Activated CD4-positive, alpha-beta T cell treated with anti-CD3 and anti-CD28 coated beads, Interleukin-10, Interleukin-2, amounts not matched to agents 100 ng/mL and 50 ng/mL, durations not matched to agents 16 hours and 8 hours (primary cell): ENCODE measurements at places on chromosomes 2 and 18.
A peak's percentile ranks its signal among the peaks of the same experiment; 100 is the strongest.

- DNase-seq: no peak
These were observed 96.3 kb downstream of the UBE2E3 start for GRCh38 chr2:181076658-181077057.

DNA sequence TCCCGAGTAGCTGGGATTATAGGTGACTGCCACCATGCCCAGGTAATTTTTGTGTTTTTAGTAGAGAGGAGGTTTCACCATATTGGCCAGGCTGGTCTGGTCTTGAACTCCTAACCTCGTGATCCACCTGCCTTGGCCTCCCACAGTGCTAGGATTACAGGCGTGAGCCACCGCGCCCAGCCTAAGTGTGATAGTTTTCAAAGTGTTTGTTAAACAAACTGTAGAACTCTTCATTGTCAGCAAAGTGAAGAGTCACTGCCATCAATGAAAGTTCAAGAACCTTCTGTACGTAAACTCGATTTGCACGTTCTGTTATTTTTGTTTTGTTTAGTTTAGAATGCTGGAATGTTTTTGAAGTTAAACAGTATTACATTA is 18.0 kb upstream of the SOS1 start:
- no peak for DNase-seq

- DNase-seq: no peak
These were observed at the start of gene RFTN2 for GRCh38 chr2:197675246-197675645. TSS of gene RFTN2 (minus strand) at chr2:197675587. CDS start at chr2:197675458, 129 bp downstream.

DNA sequence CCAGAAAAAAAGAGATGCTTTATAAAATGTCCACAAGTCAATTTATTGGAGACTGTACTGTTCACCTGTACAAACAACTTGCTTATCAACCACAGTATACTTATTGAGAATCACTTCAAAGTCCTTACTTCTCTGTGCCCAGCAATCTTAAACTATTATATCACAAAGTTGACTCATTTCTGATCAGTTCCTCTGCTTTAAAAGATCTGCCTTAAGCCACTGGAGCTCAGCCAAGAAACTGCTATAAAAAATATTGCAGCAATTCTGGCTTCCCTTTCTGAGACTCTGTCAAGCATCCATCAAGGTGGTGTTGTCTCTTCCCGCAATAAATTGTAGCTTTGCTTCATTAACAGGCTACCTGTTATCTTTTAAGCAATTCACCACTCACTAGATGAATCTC is 375.2 kb upstream of the SPHKAP start:
- DNase-seq: no peak

- DNase-seq: peak; percentile 57
These were observed 28.2 kb downstream of the CDKL4 start for GRCh38 chr2:39215545-39215944.

DNA sequence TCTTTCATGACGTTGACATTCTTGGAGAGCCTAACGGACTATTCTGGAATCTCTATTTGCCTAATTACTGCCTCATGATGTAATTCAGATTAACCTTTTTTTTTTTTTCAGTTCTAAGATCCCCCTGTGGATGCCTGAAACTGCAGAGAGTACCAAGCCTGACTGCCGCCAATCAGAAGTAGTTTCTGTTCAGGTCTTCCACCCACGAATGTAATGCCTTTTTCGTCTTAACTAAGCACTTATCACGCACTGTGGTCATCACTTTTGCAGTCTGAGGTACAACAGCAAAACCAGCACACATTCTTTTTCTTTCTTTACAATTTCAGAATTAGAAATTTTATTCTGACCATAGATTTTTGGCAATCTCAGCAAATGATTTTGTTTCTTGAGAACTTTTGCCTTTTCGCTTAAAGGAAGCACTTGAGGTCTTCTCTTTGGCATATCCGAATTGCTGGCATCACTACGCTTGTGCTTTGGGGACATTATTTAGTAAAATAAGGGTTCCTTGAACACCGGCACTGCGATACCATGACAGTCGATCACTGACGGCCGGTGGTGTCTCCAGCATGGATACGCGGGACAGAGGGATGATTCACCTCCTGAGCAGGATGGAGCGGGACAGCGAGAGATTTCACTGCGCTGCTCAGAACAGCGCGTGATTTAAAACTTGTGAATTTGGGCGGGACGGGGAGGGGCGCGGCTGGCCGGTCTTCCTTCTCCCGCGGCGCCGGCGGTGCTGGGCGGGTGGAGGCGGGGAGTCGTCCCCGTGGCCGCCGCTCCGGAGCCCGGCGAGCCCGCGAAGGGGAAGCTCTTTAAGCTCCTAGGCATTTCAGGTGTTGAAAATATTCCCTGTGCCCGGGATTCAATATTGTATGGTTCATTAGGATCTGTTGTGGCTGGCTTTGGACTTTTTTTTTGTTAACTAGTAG is 32.0 kb upstream of the GPR55 start:
- DNase-seq: peak; percentile 94

DNA sequence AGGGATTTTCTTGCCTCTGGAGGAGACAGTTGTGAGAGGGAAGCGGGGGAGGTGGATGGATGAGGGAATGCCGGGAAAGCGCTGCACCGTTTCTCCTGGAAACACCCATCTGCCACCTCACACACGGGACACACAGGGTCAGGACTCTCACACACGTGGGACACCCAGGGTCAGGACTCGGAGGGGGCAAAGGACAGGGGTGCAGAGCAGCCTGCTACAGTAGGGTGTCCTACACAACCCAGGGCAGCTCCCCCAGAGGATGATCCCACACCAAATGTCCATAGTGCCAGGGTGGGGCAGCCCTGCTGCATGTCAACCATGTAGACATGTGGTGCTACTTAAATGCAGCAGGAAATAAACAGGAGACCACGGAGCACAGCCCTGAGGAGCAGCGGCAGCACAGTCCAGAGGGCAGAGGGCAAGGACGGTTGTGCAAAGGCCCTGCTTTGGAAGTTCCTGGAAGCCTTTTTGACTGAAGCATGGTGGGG is 5.1 kb downstream of the RAMP1 start:
- DNase-seq: no peak

GRCh38 chr2:9805435-9806297 is 37.6 kb upstream of the TAF1B start:
- DNase-seq: no peak

GRCh38 chr18:49853011-49853410 is 39.7 kb upstream of the ACAA2 start:
- DNase-seq: no peak

DNA sequence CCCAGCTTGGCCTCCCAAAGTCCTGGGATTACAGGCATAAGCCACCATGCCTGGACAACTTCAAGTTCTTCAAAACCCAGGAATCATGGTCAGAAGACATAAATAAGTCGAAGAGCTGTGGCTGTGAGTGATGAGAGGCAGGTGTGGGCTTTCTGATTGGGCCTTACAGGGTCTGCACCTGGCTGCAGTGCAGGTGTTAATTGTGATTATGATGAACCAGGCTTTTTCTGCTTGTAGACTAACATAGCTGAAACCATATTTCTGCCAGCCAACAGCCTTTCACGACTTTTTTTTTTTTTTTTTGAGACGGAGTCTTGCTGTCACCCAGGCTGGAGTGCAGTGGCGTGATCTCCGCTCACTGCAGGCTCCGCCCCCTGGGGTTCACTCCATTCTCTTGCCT is 14.9 kb upstream of the DTNB start:
- DNase-seq: no peak

DNA sequence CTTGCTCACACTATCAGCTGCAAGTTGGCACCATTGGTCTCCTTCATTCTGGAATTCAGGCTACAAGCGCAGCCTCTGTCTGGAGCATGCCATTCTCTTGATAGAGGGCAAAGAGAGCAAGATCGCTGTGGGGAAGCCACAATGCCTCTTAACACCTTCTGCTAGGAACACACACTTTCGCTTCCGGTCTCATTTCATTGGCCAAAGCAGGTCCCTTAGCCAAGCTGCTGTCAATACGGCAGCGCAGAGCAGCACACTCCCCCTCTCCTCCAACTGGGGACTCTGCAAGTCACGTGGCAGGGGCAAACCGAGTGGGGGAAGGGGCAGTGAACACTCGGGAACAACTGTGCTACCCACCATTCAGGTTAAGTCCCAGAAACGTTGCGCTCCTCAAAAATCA is 98.1 kb downstream of the MMADHC start:
- DNase-seq: no peak

DNA sequence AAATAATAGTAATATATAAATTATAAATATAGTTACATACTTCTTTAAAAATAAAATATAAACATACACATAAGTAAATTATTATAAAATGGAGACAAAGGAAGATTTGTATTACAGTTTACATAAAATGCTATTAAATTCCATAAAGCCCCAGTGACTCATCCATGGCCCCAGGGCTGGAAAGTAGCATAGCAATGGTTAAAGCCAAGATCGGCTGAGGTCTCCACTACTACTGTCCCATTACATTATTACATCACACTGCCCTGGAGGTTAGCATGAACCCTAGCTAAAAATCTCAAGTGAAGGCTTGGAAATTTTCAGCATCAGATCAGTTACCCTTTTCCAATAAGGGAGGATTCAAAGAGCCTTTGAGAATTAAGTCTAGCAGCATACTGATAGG is 936.2 kb downstream of the DSC3 start:
- DNase-seq: no peak

DNA sequence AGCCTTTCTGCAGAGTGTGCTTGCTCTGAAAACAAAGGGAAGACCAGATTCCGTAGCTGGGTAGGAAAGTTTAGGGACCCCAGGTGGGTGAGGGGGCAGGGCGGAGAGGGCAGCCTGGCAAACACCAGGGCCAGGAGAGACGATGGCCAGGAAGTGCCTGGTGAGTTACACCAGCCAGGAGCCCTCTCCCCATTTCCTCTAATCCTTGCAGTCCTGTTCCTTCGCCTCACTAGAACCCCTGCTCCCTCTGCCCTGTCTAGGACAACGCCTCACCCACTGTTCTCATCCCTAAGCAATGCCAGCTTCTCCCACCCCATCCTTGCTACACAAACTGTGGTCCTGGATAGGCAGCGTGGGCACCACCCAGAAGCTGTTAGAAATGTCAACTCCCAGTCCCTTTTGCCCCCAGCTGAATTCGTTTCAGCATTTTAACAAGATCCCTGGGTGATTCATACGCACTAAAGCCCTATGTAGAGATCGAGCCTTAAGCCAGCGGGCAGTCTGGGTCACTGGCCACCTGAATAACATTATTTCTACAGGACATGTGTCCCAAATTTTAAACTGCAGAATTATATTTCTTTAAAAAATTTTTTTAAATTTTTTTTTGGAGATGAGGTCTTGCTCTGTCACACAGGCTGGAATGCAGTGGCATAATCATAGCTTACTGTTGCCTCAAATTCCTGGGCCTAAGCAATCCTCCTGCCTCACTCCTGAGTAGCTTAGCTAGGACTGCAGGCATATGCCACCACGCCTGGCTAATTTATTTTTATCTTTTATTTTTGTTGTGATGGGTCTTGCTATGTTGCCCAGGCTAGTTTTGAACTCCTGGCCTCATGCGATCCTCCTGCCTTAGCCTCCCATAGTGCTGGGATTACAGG is 10.9 kb downstream of the WIPF1 start:
- no peak for DNase-seq

DNA sequence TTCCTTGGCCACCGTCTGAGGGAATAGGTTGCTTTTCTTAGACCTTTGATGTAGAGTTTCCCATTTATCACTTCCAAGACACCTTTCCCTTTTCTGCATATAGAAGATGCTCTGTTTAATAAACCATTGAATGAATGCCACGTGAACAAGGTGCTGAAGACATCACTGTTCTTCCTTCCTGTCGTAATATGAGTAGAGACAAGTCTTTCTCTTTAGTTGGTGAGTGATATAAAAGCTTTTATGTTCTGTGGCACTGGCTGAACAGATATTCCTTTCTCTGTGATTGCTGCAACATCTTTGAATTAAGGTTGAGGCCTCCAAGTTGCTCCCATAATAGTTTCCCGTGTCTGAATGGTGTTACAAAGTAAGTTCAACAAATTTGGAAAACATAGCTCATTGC is 38.7 kb downstream of the TTC39C start:
- peak; percentile 57 for DNase-seq

GRCh38 chr2:54899576-54900200 is 150.6 kb downstream of the RTN4 start:
- no peak for DNase-seq

DNA sequence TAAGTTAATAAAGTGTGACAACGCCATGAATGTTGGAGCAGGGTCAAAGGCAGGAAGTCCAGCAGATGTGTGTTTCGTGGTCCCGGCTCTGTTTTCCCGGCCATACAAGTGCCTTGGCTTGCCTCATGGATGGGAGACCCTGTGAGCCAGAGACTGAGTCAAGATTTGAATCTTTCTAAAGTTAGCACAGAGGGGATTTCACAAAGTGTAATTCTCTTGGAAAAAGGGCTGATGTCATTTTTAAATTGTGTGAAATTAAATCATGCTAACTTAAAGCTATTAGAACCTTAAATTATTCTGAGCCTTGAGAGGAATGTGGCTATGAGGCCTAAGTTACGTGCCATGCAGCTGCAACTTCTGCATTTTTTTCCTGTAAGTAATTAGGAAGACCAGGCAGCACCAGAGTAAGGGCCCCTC is 38.3 kb upstream of the RALBP1 start:
- DNase-seq: no peak

- DNase-seq: no peak
These were observed 67.1 kb downstream of the CYP26B1 start for GRCh38 chr2:72080286-72081145.

GRCh38 chr2:11858883-11859282 is 112.5 kb downstream of the LPIN1 start:
- no peak for DNase-seq

DNA sequence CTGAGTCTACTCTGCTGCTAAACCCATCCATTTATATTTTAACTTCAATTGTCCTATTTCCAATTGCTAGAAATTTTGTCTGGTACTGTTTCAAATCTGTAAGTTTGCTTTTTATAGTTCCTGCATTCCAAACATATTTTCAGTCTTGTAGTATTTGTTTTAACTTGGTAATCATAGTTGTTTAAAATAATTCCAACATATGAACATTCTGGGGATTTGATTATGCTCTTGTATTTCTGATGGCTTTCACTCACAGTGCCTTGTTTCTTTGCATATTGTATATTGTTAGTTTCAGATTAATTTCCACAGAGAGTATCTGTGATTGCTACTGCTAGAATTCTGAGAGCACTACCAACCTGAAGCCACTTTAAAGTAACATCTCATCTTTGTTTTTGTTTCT is 202.4 kb downstream of the ETAA1 start:
- DNase-seq: no peak
